ENCODE measurements at places on chromosomes 3 and 15.

GRCh38 chr3:147930232-147930807 lies 521.2 kb downstream of the ZIC1 start:
- DNase-seq, result no peak

- DNase-seq, result no peak
Measured at GRCh38 chr15:33872416-33873106, 95.7 kb upstream of the CHRM5 start.

- no peak for DNase-seq
Measured at GRCh38 chr3:101995371-101996046, 146.2 kb downstream of the NFKBIZ start.

DNA sequence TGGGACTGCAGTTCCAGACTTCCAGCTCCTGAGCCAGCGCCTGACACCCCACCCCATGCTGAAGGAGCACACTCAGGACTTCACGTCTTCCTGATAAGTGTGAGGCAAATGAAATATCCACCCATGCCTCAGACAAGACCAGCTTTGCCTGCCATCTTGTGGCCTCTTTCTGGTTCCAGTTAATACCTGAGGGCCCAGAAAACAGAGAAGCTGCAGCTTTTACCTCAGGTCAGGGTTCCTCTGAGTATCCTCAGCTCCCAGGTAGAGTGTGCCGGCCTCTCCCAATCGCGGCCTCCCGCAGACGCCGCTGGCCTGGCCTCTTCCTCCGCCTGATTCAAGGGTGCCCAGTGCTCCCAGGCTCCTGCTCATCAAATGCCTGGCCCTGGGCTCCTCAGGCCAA lies 5.1 kb upstream of the KLHL6 start:
- DNase-seq, result no peak

- peak; percentile 89 for DNase-seq
Measured at GRCh38 chr3:132029182-132029902, 5.5 kb downstream of the CPNE4 start.

DNA sequence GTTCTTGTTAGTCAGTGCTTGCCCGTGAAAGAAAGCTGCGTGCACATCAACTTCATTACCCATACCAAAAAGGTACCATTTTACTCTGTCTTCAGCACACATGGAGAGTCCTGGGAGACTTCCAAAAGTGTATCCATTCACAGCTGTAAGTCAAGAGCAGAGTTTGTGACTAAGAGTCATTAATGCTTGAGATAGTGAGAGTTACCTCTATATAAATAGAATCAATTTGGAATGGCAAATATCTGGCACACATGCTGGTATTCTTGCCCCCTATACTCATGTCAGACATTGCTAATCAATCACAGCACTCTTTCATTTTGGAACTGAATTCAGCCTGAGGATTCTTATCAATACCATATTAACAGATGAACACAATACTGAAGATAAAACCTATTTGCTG lies 14.2 kb downstream of the CP start:
- no peak for DNase-seq

DNA sequence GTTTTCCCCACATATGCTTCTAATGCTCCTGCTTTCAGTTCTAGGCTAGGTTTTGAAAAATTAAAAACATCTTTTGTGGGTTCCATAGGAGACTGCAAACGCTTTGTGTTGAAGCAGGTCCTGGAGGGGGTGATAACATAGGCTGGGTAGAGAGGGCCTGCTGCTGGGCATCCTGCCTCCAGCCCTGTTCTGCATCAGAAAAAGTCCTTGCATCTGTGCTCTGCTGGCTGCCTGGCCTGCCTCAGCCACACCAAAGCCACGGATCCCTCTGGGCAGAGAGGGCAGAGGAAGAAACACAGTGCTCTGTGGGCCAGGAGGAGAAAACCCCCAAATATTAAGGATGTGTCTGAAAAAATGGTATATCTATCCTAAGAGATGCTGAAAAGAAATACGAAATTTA lies 3.9 kb upstream of the ARPP21 start:
- no peak for DNase-seq

GRCh38 chr3:45965653-45966052 lies 22.4 kb downstream of the CXCR6 start:
- no peak for DNase-seq

DNA sequence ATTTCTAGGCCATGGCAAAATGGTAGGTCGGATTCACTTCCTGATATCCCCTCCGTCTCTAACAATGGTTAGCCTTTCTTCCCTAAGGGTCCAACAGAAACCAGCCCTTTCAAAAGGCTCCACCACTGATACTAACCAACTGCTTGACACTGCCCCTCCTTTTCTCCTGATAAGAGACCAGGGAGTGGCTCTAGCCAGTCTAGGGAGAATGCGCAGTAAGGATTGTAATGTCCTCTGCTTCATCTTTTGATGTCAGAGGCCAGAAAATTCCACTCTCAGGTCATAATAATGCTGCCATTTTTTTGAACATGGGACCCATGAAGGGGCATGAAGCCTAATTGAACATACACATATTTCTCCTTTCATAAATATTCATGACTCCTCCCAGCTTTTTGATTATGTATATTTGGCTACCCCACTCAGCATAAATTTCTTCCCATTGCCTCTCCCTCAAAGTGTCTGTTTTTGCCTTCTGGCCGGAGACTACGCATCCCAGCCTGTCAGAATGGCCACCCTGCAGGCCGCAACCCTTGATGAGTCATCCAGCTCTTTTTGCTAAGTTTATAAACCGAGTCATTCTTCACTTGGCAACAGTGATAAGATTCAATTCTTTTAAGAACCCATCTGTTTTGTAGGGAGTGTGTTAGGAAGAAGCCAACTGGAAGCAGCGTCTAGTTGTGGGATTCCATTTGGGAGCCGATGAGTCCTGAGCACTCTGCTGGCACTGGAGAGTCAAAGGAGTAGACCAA lies 189.0 kb upstream of the MCTP2 start:
- no peak for DNase-seq

- no peak for DNase-seq
Measured at GRCh38 chr15:39828374-39828931, 45.8 kb upstream of the FSIP1 start.

DNA sequence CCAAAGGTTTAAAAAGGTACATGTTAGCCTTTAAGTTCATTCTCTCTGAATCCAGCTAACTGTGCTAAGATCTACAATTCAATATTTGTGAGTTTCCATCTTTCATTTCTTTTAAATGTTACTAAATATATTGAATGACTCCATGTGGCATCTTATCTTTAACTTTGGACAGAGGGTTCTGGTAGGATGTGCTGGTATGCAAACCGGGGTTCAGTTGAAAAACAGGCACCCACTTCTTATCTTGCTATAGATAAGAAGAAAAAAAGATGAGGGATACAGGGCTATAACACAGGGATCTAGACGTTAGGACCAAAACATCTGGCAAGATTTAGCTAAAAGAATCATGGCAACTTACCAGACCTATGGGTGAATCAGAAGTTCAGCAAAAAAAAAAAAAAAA lies 538.3 kb downstream of the EDEM1 start:
- DNase-seq, result no peak

GRCh38 chr3:160755776-160756304 lies at the start of gene PPM1L:
PPM1L (plus strand) TSS chr3:160756231.
- no peak for DNase-seq

DNA sequence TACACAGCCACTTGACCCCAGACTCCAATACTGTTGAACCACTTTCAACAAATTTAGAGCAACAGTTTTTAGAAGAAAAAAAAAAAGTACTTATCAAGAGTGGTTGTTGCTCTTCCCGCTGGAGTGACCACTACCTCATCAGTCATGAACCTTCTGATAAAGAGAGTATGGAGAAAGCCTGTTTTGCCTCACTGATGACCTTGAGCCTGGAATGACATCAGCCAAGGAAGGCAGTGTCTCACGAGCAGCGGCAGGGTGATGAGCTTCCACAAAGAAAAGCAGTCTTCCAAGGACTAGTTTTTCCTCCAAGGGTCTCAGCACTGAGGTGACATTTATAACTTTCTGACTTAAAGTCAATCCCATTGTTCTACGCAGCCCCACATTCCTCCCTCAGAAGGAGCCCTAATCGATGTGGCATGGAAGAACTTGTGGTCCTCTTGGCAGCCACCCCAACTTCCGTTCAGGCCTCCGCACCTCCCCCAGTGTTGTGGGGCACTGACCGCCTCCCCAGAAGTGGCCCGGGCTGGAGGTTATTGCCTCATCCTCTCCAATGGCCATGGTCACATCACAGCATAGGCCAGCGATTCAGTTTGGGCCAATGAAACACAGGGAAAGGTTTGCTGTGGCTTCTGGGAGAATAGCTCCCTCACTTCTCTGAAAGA lies 1.8 kb upstream of the CYP11A1 start:
- no peak for DNase-seq

GRCh38 chr15:44035781-44036699 lies 159.0 kb downstream of the FRMD5 start:
- DNase-seq, result no peak

- no peak for DNase-seq
Measured at GRCh38 chr15:90979582-90979981, 14.8 kb downstream of the PRC1 start.

- DNase-seq, result no peak
Measured at GRCh38 chr15:47399100-47399499, 318.2 kb upstream of the SEMA6D start.

- no peak for DNase-seq
Measured at GRCh38 chr15:77567202-77567601, 65.5 kb downstream of the LINGO1 start.

GRCh38 chr3:106823701-106824100 lies 553.5 kb upstream of the CCDC54 start:
- DNase-seq, result no peak

DNA sequence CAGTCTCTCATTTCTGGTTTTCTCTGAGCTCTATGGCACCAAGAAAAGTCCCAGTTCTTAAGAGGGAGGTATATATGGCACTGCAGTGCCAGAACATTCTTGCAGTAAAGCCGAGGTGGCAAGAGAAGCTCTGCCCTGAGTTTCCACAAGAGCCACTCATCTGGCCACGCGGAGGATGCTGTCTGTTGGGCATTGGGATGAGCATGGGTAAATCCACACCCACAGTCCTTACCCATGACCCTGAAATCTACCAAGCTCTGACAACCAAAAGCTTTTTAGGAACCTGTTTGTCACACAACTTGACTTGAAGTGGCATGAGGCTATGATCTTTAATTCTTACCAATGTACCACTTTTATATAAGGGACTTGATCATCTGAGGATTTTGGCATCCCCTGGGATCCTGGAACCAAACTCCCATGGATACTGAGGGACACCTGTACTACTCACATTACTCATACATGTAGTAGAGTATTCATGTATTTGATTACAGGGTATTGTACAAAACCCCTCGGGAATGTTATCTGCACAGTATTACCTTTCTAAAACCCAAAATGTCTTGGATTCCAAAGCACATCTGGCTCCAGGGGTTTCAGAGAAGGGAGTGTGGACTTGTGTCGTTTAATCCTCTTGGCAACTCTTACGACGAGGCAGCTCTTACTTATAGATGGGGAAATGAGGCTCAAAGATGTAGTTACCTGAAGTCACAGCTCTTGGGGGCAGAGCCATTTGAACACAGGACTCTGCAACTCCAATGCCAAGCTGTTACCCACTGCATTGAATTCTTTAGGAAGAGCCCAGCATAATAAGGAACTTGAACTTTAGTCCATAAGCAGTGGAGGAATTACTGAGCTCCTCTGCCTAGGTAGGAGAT lies 8.8 kb downstream of the RPL32 start:
- DNase-seq, result no peak

GRCh38 chr3:102165367-102165766 lies 269.4 kb upstream of the ZPLD1 start:
- DNase-seq, result no peak

DNA sequence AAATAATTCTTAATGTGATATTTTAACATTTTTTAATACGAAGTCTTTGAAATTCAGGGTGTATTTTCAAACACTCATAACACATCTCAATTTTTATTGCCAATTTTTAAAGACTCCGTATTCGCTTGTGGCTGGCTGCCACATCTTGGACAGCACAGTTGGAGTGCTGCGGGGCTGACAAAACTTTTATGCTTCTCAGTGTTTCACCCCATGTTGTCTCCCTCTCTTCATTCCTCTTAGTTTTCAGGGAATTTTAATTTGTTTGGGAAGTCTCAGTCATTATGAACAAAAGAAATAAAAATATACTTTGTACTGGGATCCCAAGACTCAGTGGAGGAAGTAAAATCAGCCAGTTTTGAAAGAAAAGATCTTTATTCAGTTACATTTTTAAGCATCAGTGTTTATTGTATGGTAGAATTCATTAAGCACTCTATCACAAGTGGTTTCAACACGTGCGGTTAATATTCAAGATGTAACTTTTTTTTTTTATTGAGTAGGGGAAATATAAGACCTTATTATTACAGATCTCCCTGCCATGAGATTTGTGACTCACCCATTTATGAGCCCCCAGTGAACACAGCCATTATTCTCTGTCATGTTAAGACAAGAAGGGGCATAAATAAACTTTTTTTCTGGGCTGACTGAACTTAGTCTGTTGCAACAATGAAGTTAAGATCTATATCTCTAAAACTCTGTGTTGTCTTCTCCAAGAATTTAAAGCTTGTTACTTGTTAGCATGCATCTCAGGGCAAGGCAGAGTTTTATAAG lies 26.8 kb downstream of the KAT2B start:
- peak; percentile 21 for DNase-seq

GRCh38 chr3:125478326-125478725 lies 41.7 kb downstream of the SNX4 start:
- no peak for DNase-seq

All from NCI-H446 (cell line).